Cardiac muscle cell (in vitro differentiated cells and primary cell): ENCODE measurements at places on chromosomes 3 and 15. TPM values are rescaled to one million over a fixed set of nuclear protein-coding genes. Genes with fewer than 3 reads are reported as not detected.

- no peak for DNase-seq
These were observed 160.8 kb downstream of the EPHB1 start for GRCh38 chr3:134955874-134956273.

DNA sequence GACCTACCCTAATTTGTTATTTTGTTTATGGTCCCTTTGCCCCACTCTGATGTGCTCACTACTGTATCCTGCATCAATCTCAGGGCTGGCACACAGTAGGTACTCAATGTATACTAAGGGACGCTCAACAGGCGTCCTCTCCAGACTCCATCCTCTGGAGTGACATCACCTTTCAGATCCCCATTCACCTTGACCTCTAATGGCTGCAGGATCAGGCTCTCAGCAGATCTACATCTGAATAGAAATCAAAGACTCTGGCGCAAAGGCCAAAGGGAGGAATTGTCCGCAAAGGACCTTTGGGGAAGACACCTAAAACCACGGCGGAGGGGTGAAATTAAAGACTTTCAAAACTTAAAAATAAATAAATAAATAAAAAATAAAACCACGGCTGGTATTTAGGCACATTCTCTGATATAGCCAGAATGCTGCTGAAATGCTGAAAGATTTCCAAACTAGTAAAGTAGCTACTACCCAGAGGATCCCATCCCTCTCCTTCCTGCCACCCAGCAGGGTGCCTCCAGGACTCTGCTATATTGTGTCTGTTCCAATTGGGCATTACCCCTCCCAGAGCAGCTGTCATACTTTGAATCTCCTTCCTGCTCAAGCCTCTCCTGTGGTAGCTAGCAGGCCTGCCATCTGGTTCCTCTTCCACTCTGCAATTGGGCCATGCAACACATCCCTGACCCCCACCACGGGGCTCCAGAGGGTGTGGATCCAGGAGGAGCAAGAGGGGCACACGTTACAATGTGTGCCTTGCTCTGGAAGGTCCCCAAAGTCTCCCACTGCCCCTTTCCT is 6.1 kb downstream of the SHF start:
- DNase-seq: no peak

Gene HIGD2B
- total RNA-seq: not detected in 2 replicates

DNA sequence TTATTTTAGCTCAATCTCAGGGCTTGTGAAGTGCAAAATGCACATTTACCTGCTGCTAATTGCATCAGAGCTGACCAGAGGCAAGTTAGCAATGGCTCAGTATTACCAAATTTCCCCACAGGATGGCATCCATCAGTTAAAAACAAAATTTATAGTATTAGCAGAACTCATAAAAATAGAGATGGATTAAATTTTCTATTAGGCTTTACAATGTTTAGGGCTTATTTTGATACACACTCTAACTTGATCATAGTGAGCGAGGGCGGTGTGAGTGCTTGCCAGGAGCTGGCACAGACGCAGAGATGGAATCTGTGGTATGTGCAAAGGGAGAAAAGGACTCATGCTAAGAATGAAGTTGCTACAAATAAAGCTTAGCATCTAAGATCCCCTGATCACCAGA is 241.0 kb downstream of the NSUN3 start:
- peak; percentile 4 for DNase-seq

- DNase-seq: peak; percentile 61
These were observed 3.4 kb downstream of the RNU6-1 start for GRCh38 chr15:67836477-67836876.

Gene RTP1
- not detected in 2 replicates for total RNA-seq

Gene ZBED2
- total RNA-seq: not detected in 2 replicates

Gene CCNB2
- 11.2 and 86.1 TPM in 2 replicates for total RNA-seq

GRCh38 chr3:146164971-146165769 is 4.2 kb upstream of the PLOD2 start:
- DNase-seq: peak; percentile 64

DNA sequence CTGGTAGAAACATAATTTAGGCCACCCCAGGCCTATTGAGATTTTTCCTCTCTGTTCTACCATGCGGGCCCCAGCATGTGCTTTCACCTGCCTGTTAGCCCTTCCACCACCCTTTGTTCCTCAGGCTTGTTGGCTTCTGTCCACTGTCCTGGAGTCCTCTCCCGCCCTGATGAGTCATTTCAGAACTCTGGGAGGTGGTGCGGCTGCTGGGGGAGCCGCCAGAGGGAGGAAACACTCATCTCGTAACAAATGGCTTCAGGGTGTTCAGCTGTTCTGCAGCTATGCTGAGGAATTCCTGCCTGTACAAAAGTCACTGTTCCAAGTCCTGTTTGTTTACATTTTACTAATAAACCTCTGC is 36.3 kb downstream of the LRTM1 start:
- DNase-seq: peak; percentile 95

Gene IL12A
- 0.09 TPM in 1 of 2 replicates, not detected in the other for total RNA-seq

- no peak for DNase-seq
These were observed 39.4 kb downstream of the THSD4 start for GRCh38 chr15:71154607-71155200.

Gene EPHA3
- total RNA-seq: 8.7 and 9.2 TPM in 2 replicates

- DNase-seq: no peak
These were observed 137.8 kb downstream of the KLF13 start for GRCh38 chr15:31464216-31465082.

GRCh38 chr3:44226573-44226972 is 15.1 kb upstream of the TOPAZ1 start:
- DNase-seq: no peak

Gene ROPN1
- total RNA-seq: not detected in 2 replicates

DNA sequence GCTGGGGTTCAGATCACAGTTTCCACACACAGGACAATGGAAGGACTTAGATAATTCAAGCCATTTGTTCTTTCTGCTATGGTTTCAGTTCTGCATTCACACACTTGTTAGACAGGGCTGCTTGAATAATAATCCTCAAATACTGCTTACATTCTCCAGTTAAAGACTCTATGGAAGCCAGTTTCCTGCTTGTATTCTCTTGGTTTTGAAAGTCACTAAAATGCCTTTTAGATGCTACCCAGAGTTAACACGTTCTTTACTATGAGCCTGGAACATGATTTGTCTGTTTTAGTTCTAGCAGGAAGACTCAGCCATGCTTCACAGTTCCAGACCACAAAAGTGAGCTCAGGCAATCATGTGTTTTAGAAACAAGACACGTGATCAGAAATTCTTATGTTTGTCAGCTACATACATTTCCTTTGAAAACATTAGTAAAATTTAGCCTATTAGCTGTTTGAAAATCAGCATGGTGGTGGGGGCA is 152.4 kb downstream of the LEKR1 start:
- DNase-seq: no peak

GRCh38 chr3:157498371-157498770 is 4.8 kb downstream of the VEPH1 start:
- no peak for DNase-seq

DNA sequence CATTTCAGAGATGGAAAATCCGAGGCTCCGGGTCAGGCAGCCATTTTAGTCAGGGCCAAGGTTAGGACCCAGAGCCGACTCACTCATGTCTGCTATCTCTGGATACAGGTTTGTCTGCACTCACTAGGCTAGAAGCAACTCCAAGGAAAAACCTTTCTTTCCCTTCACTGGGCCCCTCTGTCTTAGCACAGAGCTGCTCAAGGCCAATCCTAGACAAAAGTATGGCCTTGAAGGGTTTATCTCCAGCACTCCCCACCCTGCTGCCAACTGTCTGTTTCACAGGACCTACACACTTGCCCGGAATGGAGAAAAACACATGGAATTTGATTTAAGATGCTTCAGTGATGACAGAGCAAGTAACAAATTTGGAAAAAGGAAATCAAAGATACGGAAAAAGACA is 25.6 kb downstream of the ACAN start:
- DNase-seq: no peak

DNA sequence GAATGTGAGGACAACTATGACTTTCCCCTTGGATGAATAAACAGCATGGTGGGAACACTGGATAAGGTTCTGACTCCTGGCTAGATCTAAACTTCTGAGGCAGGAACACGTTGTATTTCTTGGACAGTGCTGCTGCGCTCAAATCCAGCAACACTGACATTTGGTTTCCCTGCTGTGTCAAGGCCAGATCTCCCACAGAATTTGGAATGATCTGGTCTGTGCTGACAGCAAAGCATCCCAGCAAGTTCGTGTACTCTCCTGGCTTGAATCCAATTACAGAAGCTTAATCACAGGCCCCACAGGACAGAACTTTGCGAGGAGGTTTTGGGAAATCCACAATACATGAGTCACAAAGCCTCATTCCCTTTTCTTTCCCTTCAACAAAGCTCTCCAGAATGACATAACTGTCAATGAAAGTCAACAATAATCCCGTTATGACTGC is 92.5 kb downstream of the ADAMTS9 start:
- no peak for DNase-seq

GRCh38 chr3:159818997-159819500 is 169.6 kb upstream of the IL12A start:
- DNase-seq: no peak

GRCh38 chr3:183275418-183275817 is 22.4 kb downstream of the B3GNT5 start:
- peak; percentile 85 for DNase-seq

- DNase-seq: no peak
These were observed 397.4 kb upstream of the TPM1 start for GRCh38 chr15:62644889-62645742.

Gene OIP5
- 8.0 and 19.8 TPM in 2 replicates for total RNA-seq

- peak; percentile 45 for DNase-seq
These were observed 29.5 kb downstream of the CD80 start for GRCh38 chr3:119529883-119530282.

Gene CCR9
- total RNA-seq: 0.21 and 0.27 TPM in 2 replicates

- peak; percentile 50 for DNase-seq
These were observed 145.8 kb upstream of the THRB start for GRCh38 chr3:24640330-24640877.

GRCh38 chr3:88467191-88467590 is 317.4 kb downstream of the C3orf38 start:
- no peak for DNase-seq

GRCh38 chr3:5294356-5294755 is 106.8 kb downstream of the EDEM1 start:
- DNase-seq: no peak

- DNase-seq: no peak
These were observed 35.1 kb downstream of the GASK1A start for GRCh38 chr3:43014241-43014640.

GRCh38 chr3:37984596-37984995 is 6.0 kb upstream of the VILL start:
- DNase-seq: no peak

DNA sequence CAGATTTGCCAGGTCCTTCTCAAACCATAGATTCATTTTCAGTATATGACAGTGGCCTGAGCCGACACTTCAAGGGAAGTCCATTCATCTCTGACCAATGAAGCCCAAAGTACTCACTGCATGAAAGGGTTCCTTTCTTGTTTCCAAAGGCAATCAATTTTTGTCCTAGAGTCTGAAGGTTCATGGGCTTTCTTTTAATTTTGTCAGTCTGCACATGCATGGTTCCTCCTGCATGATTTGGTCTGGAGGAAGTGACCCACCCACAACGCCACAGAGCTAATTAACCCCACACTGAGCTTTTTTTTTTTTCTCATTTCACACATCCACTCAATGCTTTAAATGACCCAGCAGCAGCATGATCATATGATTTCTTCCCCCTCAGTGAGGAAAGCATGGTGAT is 216.4 kb downstream of the TIGIT start:
- DNase-seq: no peak

Gene NANOGP8
- not detected in 2 replicates for total RNA-seq

DNA sequence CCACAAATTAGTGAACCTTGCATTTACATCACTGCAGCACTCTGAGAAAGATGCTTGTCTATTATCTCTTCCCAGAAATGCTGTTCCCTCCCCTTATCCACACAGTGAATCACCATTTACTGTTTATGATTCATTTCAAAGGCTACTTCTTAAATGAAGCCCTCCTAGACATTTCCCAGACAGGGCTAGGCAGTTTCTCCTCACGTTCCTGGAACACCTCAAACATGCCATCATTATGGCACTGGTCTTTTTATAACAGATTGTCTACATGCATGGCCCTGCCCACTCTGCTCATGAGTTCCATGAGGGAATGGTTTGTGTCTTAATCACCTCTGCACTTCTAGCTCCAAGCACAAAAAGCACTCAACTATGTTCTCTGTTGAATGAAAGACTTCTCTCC is 32.2 kb upstream of the TM2D3 start:
- peak; percentile 62 for DNase-seq

- peak; percentile 98 for DNase-seq
These were observed 7.8 kb upstream of the KIF7 start for GRCh38 chr15:89662893-89663626.

DNA sequence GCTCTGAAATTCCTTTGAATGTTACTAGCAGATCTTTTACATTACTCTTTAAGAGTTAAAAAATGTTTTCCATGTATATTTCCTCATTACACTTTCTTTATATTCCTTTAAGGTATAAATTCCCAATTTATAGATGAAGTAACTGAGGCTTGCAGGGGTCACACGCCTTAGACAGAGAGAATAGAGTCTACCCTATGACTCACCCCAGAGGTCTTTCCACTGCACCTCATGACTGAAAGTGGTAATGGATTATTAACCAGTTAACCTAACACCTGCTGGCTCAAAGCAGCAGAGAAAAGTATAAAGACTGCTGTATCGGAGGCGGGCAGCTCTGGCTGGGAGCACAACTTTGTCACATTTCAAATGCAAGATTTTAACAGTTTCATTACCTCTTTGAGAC is 37.7 kb downstream of the LDHAL6B start:
- no peak for DNase-seq

DNA sequence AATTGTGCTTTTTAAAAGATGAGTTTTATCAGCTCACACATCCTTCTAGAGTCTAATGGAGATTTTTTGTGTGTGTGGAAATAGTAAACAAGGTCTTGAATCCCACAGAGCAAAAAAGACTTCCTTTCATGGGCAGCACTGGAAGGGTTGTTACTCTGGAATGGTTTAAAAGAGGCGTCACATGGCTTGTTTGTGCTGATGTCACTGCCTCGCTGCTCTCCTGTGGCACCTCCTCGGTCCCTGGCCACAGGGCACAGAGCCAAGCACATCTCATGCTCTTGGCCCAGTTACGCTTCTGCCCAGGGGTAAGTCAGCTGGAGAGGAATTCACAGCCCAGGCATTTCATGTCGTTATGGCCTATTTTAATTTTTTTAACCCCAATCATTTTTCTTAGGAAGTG is 53.2 kb downstream of the PGPEP1L start:
- DNase-seq: no peak

GRCh38 chr3:42028474-42028873 is 62.7 kb upstream of the TRAK1 start:
- DNase-seq: no peak

DNA sequence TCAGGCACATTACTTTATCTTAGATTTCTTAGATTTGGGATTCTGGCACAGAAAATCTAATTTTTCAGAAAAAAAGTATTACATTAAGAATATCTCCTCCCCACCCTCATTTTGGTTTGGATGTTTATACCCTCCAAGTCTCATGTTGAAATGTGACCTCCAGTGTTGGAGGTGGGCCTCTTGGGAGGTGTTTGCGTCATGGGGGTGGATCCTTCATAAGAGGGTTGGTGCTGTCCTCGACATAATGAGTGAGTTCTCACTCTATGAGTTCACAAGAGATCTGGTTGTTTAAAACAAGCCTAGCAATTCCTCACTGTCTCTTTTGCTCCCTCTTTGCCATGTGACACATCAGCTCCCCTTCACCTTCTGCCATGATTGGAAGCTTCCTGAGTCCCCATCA is 45.6 kb upstream of the WWTR1 start:
- peak; percentile 29 for DNase-seq
